ENCODE measurements at places on chromosomes 4 and X.

- no peak for DNase-seq
Observed at GRCh38 chr4:38456096-38456495, 207.9 kb upstream of the KLF3 start.

GRCh38 chr4:26105337-26105736 is 191.3 kb downstream of the SMIM20 start:
- no peak for DNase-seq

DNA sequence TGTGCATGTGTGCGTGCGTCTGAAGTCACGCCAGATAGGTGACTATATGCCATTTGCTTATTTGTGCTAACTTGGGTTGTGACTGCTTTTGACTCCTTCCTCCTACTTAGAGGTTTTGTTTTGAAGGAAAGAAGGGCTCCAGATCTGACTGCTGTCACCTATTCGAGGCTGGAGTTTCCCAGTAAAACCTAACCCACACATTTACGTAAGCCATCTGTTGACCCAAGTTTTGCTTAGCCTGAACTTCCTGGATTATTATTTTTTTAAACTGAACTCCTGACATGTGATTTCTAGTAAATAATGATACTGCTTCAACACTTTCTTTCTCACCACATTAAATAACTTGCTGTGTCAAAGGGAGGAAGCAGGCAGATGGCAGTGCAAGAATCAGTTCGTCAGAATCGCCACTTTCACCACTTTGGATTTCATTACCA is 41.5 kb downstream of the DTHD1 start:
- DNase-seq = no peak

DNA sequence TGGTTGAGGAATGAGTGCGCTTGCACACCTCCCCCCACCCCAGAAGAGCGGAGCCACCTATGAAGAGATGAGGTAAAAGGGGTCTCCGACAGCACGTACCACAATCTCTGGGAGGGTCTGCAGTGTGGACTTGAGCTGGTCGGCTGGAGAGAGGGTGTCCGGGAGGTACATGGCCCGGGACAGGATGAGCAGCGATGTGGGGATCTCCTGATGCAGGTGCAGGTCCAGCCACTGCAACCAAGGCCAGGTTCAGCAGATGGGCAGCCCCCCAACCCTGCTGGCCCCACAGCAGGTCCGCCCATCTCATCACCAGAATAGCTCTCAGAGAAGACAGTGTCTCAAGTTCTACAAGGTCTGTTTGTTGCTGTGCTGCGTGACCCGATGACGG is 30.4 kb downstream of the FGFR3 start:
- no peak for DNase-seq

DNA sequence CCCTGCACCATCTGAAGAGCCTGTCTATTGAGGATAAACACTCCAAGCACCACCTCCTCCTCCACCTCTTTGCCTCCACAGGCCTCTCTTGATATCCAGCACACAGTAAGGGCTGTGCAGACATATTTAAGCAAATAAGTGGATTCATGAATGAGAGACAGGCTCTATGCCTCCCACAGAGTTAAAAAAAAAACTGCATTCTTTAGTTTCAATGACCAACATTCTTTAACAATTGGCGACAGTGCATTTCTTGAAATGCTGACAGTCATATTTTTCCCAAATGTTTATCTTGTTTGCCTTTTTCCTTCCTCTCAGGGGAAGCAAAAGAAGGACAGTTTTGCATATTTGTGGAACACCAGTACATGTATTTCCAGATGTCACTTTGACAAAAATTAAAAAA is 38.6 kb downstream of the MXRA5 start:
- no peak for DNase-seq
